GF-D8 (cell line): ENCODE measurements at places on chromosomes 3 and 15.

DNA sequence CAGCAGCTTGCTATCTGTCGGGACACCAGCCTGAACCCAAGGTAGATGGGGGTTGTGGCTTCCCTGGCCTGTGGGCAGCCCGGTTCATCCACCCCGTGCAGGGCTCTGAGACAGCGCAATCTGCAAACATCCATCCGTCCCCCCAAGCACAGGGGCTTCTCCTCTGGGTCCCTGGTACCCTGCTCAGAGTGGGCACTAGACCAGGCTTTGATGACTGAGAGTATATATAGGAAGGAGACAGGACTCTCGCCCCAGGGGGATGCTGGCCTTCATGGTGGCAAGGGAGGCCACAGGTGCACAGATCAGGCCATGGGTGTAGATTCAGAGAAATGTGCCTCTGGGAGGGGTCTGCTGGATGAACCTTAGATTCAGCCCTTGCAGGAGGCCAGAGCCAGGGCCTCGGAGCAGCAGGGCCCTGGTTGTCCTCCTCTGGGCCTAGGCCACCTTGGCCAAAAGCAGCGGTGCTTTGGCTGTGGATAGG lies 40.3 kb downstream of the CFAP100 start:
- DNase-seq, result no peak

DNA sequence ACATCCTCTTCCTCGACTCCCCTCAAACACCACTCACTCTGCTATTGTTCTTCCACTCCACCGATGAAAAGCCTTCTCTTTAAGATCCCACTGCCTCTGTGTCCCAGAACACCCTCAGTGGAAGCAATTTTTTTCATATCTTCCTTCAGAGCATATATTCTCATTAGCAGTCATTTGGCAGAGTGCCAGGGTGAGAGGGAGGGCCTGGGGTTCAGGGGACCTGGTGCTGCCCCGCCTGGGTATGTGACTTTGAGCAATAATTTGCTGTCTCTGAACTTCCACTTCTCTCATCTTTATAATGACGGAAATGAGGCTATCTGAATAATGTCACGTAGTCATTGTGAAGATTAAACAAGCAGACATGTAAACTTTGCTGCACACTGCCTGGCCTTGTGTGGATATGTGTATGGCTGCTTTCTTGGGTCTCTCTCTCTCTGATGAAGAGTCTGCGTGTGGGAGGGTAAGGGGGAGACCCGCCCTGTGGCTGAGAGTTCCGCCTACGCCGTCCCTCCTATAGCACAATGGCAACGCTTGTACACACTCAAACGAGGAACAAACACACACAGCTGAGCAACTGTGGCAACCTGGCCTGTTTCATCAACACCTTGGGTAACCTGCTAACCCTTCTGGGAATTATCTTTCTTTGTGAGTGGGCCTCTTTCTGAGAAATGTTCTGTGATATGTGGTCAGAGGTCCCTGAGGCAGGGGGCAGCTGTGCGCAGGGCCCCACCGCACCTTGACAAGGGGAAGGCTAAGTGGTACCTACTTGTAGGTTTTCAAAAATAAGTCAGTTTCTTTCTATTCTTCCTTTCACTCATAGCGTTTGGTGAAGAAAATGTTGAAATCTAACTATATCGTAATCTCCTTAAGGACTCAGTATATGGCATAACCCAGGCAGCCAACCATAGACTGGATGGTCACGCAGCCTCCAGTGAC lies 369.8 kb downstream of the SV2B start:
- DNase-seq, result no peak

- DNase-seq, result no peak
Observed at GRCh38 chr3:73540969-73541740, 83.6 kb downstream of the PDZRN3 start.

- peak; percentile 83 for DNase-seq
Observed at GRCh38 chr3:196650740-196651311, 11.3 kb downstream of the NRROS start.

- no peak for DNase-seq
Observed at GRCh38 chr3:13140596-13140995, 67.4 kb upstream of the IQSEC1 start.

- peak; percentile 38 for DNase-seq
Observed at GRCh38 chr15:73287019-73287418, 81.7 kb downstream of the HCN4 start.

DNA sequence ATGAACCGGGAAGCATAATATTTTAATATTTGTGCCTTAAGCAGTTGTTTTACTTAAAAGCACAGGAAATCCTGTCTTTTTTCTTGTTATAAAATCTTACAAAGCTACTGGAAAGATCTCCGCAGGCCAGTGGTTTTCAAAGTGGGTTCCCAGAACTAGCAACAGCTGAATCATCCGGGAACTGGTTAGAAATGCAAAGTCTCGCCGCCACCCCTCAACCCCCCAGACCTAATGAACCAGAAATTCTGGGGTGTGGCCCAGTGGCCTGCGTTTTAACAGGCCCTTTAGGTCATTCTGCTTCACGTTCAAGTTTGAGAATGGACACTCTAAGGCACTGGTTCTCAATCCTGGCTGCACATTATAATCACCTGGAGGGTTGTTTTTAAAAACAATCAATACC lies 74.7 kb downstream of the PDZRN3 start:
- no peak for DNase-seq

GRCh38 chr15:68475449-68475848 lies 43.5 kb upstream of the ITGA11 start:
- no peak for DNase-seq
